ENCODE measurements at places on chromosomes 7 and 10.
A peak's percentile ranks its signal among the peaks of the same experiment; 100 is the strongest.

DNA sequence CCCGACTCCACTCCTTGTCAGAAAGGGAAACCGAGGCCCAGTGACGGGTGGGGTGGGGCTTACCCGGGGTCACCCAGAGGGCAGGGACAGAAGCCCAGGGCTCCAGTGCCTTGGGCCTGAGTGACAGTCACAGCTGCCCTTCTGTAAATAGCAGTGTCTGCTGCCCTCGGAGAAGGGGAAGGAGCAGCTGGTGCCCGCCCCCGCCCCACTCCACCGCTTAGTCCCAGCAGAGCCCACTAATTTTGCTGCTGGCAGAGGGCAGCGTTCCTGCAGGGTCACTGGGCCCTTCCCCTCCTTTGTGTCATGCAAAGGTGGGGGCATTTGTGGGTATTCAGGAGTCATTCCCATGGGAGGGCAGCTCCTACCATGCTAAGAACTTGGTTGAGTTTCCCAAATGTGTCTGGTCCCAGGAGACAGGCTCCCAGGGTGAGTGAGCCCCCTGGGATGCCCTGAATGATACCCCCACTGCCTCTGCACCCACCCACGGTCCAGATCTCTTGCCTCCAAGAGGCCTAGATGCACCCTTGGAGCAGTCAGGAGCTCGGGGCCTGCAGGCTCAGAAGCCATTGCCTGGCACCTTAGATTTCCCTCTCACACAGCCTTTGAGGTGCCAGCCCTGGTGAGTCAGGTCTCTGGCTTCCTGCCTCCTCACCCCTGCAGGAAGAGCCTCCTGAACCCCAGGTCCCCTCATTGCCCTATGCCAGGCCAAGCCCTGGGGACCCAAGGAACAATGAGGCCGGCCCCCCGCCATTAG, 17.2 kb downstream of the SH2B2 start:
- no peak for DNase-seq

DNA sequence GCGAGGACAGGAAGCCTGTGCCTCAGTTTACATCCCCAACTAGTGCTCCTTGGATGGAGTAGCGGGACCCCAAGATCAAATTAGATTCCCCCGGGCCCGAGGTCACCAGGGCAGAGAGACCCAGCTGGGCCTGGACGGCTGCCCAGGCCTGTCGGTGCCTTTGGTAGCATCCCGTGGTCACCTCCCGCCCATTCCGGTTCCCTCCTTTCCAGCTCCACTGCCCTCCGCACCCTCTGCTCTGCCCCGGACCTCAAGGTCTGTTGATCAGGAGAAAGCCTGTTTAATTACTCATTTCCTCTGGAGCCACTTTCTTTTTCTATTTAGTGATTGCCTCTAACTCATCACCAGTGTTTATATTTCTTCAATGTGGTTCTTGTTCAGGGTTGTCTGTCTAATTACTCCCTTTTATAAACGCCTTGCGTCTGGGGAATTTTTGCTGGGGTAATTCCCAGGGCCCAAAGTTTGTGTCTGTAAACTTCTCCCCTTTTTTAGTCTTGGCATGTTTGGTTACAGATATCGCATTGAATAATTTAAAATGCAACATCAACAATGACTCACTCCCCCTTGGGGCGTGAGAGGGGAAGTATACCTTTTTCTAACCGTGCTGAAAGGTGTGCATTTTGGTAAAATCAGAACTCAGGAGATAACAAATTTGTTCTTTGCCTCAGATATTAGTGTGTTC, 1.9 kb downstream of the FOXK1 start:
- DNase-seq = peak; percentile 53

- DNase-seq = no peak
These were observed 1227.7 kb upstream of the CELF2 start for GRCh38 chr10:9789996-9790395.

GRCh38 chr10:61791216-61791615, 110.3 kb upstream of the ARID5B start:
- DNase-seq = no peak

- DNase-seq = no peak
These were observed 186.6 kb upstream of the NRP1 start for GRCh38 chr10:33521062-33521461.

DNA sequence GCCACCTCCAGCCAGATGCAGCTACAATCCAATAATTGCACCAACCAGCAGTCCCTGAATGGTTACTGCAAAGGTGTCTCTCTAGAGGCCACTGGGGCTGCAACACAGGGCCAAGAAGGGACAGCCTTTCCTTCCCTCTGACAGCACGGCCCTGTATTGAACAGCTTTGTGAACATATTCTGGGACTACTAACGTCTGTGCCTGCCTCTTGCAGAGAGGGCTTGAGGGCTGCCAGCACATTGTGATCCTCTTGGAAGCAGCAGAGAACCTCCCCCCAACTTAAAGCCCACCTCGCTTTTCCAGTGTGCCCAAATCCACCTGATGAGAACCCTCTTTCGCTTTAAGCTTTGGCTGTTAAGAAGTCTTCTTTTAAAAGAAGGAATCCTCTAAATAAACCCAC, 415.9 kb downstream of the RPS24 start:
- DNase-seq = no peak

- DNase-seq = no peak
These were observed 71.3 kb downstream of the PFKFB3 start for GRCh38 chr10:6274040-6274439.

GRCh38 chr7:74220229-74220628, 10.4 kb downstream of the LAT2 start:
- no peak for DNase-seq

GRCh38 chr7:158051776-158052175, 535.8 kb downstream of the PTPRN2 start:
- DNase-seq = no peak

GRCh38 chr10:78339251-78339650, 305.6 kb downstream of the RPS24 start:
- DNase-seq = peak; percentile 12

DNA sequence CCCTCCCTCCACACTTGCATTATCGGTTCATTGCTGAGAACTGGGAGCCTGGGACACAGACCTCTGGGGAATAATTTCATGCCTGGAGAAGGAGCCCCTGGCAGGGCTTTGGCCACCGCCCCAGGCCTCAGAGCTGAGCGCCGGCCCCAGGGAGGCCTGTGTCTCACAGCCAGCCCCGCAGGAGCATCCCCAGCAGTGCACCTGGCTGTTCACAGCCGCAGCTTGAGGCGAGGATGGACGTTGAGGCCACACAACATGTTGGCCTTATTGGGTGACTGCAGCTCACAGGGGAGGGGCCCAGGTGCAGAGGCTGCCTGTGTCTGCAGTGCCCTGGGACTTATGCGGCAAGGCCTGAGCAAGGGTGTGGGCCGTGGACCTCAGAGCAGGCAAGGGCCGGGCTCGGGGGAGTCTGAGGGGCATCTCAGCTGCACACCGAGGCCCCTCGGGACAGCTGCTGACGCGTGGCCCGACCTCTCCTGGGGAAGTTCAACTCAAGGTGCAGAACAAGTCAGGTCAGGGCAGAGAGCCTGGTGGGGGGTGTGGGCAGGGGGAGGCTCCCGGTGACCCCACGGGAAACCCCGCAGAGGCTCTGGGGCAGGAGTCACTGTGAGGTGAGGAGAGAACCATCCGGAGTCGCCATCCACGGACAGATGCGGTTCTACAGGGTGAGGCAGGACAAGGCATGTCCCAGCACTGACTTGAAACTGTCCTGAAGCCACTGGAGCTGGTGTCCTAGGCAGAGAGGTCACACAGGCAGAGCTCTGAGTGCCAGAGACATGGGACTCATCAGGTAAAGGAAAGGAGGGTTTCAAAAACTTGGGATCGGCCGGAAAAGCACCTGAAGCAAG, 13.1 kb upstream of the UBE3C start:
- DNase-seq = no peak

DNA sequence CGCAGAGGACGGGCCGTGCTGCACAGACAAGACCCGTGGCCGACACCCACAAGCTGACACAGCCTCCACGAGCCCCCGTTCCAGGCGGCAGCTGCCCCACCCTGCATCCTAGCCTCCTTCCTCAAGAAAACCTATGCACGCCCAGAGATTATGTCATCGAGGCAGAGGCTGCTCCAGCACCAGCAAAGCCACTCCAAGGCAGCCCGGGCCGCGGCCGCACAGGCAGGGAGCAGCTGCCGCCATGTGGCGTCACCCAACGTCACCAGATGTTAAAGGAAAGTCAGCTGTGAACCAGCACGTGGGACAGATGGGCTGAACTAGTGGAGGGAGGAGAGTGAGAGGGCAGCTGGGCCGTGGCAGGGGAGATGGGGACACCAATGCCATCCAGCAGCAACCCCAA, 59.8 kb downstream of the STK32C start:
- no peak for DNase-seq

GRCh38 chr10:46255801-46256747, 30.7 kb upstream of the ANTXRL start:
- peak; percentile 70 for DNase-seq

GRCh38 chr7:148720472-148720871, 21.8 kb downstream of the CUL1 start:
- DNase-seq = no peak

DNA sequence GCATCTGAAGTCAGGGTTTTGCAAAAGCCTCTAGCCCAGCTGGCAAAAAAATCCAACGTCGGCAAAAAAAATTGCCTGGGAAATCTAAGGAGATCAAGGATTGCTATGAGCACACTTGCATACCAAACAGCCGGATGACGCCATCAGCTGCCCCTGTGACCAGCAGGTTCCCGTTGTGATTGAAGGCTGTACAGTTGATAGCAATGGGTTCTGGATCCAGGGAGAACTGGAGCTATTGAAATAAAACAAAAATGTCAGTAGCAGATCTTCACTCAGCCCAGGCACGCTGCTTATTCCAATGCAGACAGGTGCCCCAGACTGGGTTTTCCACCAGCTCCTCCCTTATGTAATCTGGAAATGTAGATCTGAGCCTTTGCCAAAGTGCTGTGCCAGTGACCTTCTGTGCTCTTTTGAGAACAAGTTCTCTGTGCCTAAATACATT, 18.7 kb upstream of the CYREN start:
- DNase-seq = no peak

GRCh38 chr7:135685306-135686084, 23.2 kb downstream of the STMP1 start:
- DNase-seq = no peak

- DNase-seq = no peak
These were observed 380.9 kb upstream of the ADARB2 start for GRCh38 chr10:2118201-2118600.
